ENCODE measurements at places on chromosomes 2 and 18. TPM values are rescaled to one million over a fixed set of nuclear protein-coding genes. Genes with fewer than 3 reads are reported as not detected.

DNA sequence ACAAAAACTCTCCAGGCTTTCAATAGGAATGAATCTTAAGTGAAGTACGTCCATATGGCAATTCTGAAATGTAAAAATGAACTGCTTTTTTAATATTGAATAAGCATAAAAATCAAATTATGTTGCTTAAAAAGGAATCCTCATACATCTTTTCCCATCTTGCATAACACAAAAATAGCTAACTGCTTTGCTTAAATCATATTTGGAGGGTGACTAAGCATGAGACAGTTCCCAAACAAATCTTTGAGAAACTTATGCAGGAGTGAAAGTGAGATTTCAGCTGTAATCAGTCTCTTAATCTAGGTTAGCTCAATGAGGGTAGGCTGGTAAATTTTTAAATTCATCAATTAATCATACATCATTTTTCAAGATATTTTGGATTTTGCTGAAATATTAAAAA lies 111.5 kb downstream of the MBD5 start:
- no peak for DNase-seq

GRCh38 chr2:189927823-189928222 lies 134.7 kb downstream of the MSTN start:
- no peak for DNase-seq

DNA sequence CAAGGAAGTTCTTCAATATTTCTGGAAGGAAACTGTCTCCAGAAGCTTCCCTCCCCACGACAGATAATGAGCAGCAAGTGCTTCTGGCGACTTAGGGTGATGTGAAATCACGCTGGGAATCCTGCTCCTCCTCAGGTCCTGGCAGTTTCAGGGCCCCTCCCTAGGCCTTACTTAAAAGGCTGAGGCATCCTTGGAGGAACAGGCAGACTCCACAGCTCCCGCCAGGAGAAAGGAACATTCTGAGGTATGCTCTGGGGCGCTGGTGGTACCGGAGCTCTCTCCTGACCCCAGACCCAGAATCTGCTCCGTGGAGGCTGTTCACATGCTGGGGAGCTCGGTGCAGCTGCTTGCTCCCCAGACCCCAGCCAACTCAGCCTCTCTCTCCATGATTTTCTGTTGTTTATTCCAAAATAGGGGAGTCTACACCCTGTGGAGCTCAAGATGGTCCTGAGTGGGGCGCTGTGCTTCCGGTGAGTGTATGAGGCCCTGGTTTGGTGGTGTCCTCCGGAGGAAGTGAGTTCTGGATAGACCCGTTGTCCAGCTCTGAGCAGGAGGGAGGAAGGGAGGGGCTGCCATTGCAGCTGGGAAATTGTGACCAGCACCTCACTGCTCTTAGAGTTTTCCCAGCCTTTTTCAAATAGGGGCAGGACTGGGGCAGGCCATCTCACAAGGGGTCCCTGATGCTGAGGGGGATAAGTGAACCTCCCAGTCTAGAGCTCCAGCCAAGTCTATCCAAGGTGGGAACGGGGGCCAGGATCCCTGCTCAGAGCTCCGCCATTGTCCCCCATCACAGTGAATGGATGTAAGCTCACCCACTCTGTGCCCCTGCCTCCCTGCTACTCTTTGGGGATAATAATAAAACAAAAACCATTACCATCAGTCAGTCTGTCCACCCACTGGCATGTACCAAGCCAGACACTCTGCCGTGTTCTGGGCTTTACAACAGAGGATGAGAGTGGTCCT lies at the start of gene IL36RN:
TSS of gene IL36RN (plus strand) at position 201 of the 963 bp plus-strand sequence. CDS start at position 442, 241 bp downstream.
- no peak for DNase-seq

FSHR gene
- total RNA-seq: not detected

DNA sequence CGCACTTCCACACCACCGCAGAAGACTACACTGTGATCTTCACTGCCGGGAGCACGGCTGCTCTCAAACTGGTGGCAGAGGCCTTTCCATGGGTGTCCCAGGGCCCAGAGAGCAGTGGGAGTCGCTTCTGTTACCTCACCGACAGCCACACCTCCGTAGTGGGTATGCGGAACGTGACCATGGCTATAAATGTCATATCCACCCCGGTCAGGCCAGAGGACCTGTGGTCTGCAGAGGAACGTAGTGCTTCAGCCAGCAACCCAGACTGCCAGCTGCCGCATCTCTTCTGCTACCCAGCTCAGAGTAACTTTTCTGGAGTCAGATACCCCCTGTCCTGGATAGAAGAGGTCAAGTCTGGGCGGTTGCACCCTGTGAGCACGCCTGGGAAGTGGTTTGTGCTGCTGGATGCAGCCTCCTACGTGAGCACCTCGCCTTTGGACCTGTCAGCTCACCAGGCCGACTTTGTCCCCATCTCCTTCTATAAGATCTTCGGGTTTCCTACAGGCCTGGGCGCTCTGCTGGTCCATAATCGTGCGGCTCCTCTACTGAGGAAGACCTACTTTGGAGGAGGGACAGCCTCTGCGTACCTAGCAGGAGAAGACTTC lies 12.5 kb downstream of the MOCOS start:
- no peak for DNase-seq

CGREF1 gene
- total RNA-seq: 10.7 TPM

GRCh38 chr2:226752887-226753286 lies 46.7 kb downstream of the IRS1 start:
- no peak for DNase-seq

GULP1 gene
- 29.3 TPM for total RNA-seq

DNA sequence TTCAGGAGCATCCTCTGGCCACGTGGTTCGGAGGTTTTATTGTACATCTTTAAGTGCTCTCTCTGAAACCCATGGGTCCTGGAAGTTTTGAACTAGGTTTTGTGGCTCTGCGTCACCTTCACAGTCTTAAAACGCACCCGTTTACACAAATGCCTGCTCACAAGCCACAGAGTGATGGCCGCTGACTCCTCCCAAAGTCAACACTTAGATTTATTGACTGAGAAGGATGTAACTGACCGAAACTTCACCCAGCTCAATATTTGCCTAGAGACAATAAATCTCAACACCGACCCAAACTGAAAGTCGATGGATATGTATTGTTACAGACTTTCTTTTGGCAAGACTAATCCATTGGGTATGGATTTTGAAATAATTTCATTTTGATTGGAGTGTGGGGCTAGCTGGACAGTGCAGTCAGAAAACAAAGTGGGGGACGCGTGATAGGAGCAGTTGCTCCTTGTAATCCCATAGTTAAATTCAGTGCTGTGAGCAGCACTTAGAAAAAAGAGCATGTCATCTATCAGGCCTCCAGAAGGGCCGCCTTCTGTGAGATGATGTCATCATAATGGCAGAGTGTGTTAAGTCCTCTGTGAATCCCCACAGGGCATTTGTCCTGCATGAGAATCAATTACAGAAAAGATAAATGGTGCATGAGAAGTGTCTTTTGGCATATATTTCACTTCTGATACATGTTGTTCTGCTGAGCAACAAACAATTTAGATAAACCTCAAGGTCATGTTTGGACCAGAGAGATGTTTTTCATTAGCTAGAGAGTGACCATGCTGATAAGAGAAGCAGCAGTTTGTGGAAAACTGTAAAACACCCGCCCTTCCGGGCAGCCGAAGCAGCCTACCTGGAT lies 183.7 kb downstream of the INO80D start:
- peak; percentile 73 for DNase-seq

DNA sequence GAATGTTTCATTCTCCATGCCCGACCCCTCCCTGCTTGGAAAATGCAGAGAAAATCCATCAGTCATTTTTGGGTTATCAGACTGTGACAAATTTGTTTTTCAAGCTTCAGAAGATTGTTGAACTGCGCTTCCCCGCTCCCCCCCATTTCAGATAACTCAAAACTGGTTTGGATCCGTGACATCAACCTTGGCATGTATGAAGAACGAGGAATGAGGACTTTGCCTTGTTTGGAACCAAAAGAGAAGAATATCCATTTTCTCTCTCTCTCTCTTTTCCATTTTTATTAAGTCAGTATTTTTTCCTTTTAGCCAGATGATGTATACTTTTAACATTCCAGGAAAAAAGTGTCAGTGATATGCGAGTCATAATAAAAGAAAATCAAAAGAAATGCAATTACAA lies 171.6 kb downstream of the BCL2 start:
- DNase-seq: no peak

NYAP2 gene
- total RNA-seq: not detected

- no peak for DNase-seq
Observed at GRCh38 chr18:23162473-23162872, 27.2 kb downstream of the CABLES1 start.

DNA sequence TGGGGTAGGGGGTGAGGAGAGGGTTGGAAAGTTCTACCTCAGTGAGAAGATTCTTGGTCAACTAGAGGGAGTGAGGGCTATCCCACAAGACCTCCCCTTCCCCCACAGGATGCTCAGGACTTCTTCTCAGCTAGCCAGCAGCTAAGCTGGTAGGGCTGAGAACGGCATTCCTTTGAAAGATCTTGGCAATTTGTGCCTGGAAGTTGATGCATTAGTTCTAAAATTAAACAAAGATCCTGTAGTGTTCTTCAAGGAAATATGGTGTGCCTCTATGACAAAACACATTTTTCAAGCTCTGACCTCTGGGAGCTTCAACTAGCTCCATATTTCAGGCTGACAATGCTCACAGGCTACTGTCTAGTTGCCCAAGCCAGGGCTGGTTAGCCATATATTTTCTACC lies 2.3 kb downstream of the LYPD1 start:
- DNase-seq: no peak

DNA sequence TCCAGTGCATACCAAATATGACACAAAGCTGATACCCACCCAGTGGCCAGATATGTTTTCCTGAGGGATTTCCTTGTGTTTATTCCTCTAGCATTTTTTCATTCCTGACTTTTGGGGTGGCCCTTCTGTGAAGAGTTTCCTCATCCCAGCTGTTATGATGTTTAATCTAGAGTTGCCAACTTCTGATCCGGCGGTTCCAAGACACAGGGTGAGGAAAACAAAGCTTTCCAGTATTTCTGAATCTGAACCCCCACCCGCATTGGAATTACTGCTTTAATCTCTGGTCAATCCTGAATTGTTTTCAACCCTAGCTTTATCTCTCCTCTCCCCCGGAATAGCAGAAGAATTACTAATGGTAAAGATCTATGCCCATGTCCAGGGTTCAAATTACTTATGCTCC lies 39.2 kb upstream of the PNPT1 start:
- DNase-seq: no peak

- no peak for DNase-seq
Observed at GRCh38 chr2:21793461-21793860, 669.7 kb downstream of the TDRD15 start.

IL36A gene
- total RNA-seq: not detected

EDAR gene
- total RNA-seq: 0.46 TPM

GRCh38 chr2:191941376-191941929 lies 94.6 kb upstream of the CAVIN2 start:
- no peak for DNase-seq

- DNase-seq: no peak
Observed at GRCh38 chr2:228654707-228655106, 473.2 kb upstream of the SPHKAP start.

PSMA8 gene
- not detected for total RNA-seq

RIF1 gene
- total RNA-seq: 38.2 TPM

SETBP1 gene
- total RNA-seq: 28.4 TPM

HS6ST1 gene
- total RNA-seq: 233 TPM

KCNG3 gene
- 0.27 TPM for total RNA-seq

GRCh38 chr2:152097290-152097800 lies 1.5 kb downstream of the CACNB4 start:
- DNase-seq: peak; percentile 22

ACOXL gene
- total RNA-seq: 8.0 TPM

GRCh38 chr2:132387126-132387525 lies 29.5 kb upstream of the GPR39 start:
- no peak for DNase-seq
